ENCODE measurements at places on chromosomes 4 and X.
A peak's percentile ranks its signal among the peaks of the same experiment; 100 is the strongest.

GRCh38 chr4:165767671-165768070 is 105.4 kb upstream of the TLL1 start:
- no peak for DNase-seq

DNA sequence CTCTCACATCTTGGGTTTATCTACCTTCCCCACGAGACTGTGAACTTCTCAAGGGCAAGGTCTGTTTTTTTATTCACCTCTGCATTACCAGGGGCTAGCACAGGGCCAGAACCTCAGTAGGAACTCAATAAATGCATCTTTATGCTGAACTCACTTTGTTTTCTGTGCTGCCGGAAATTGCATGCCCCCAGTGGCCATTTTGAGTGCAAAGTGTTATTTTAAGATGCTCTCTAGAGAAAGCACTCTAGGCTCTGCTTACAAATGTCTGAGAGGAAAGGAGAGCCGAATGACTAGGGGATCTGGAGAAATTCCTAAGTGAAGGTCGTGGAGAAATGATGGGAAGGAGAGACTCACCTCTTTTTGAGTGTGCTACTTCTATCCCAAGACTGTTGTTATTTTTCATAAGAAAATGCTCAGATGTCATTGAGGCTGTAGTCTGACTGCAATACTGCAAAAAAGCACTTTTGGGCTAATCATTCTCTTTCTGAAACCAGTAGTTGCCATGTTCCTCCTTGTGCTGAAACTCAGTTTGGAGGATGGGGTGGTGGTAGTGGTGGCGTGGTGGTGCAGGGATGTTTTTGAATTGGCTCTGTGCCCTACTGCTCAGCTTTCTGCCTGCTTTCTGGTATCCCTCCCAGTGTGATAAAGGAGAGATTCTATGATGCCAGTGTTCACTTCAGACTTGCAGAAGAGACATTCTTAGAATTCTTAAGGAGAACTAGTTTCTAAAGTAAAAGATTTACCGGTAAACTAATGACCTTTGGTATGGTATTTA is 41.3 kb downstream of the DOCK11 start:
- no peak for DNase-seq

GRCh38 chr4:151034829-151035228 is 19.7 kb upstream of the LRBA start:
- DNase-seq: no peak

GRCh38 chr4:52657292-52657617 is 1.8 kb downstream of the USP46 start:
- no peak for DNase-seq

- DNase-seq: no peak
Observed at GRCh38 chrX:916230-916599, 285.6 kb downstream of the SHOX start.

GRCh38 chrX:9433596-9433995 is 31.3 kb upstream of the TBL1X start:
- no peak for DNase-seq

DNA sequence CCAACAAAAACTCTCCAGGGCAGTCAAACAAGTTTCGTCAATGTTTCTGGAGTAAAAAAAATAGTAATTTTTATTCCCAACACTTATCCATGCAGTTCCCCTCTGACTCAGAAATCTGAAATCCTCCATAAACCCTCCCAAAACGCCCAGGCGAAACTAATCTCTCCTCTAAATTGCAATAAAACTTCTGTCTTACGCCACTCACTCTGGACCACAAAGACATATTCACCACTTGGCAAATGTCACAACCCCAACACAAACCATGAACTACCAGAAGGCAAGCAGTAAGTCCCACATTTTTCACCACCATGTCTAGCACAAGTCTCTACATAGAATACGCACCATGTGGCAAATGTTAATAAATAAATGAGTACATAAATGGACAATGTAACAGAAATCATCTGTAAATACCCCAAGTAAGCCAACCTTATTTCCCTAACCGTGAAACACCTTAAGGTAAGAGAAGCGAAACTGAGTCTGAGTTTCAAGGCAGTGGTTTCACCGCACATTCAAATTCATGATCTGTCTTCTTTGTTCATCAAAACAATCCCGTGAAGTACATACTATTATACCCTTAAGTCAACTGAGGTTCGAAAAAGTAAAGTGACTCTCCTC is 1.6 kb downstream of the PAPSS1 start:
- no peak for DNase-seq

DNA sequence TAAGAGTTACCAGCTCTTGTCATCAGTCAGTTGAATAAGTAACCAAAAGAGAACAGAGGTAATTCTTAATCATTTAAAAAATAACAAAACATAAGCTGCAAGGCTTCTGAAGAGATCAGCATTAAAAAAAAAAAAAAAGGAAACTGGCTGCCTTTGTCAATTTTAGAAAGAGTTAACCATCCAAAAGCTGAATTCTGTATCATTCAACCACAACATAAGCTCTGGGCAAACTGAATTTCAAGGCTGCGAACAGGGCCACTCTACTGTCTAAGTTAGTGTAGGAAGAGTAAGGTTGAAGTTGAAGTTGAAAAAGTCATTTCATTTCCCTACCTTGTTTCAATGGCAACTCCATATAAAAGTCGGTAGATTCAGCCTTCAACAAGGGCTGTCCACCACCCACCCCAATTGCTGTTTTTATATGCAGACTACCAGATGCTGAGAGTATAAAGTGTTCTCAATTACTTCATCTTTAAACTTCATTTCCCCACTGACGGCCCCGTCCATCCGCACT is 1.1 kb upstream of the LIN54 start:
- DNase-seq: no peak

- DNase-seq: peak; percentile 20
Observed at GRCh38 chr4:73869130-73870055, at the start of gene CXCL1. Gene CXCL1 (plus strand): TSS chr4:73869393. CDS start chr4:73869471, 78 bp downstream.

- no peak for DNase-seq
Observed at GRCh38 chr4:83065266-83065665, 30.3 kb downstream of the COPS4 start.

- no peak for DNase-seq
Observed at GRCh38 chr4:168240821-168241220, 77.7 kb downstream of the DDX60 start.

- DNase-seq: no peak
Observed at GRCh38 chrX:37817579-37817978, 29.8 kb downstream of the DYNLT3 start.

GRCh38 chr4:89275587-89275986 is 32.0 kb downstream of the GPRIN3 start:
- DNase-seq: no peak

DNA sequence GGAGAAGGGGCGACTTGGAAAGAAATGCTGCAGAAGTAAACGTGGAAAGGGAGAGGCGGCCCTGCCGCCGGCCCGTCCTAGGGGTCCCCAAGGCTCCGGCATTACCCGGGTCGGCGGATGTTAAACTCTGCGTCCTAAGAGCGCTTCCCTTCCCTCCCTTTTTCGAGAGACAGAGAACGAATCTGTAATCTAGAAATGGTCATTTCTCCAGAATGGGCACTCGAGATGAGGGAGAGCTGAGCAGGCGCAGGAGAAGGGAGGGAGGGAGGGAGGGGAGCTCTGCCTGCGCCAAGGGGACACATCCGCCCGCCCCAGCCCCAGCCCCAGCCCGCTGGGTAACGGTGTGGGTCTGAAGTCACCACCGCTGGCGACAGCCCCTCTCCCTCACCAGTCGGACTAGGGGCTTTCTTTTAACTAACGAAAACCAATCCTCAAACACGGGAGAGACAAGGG is 1.7 kb downstream of the HCFC1 start:
- peak; percentile 46 for DNase-seq

- no peak for DNase-seq
Observed at GRCh38 chr4:180530787-180531186, 1712.4 kb upstream of the TENM3 start.

- no peak for DNase-seq
Observed at GRCh38 chr4:162274354-162274753, 110.6 kb upstream of the FSTL5 start.

GRCh38 chrX:120795301-120795700 is 80.4 kb downstream of the CT47B1 start:
- DNase-seq: no peak

- no peak for DNase-seq
Observed at GRCh38 chr4:173929921-173930320, 353.5 kb downstream of the FBXO8 start.

Measured in uterus (tissue), 4 donors.